ENCODE measurements at places on chromosomes 5 and 9.

GRCh38 chr5:142977363-142978051, 207.3 kb downstream of the ARHGAP26 start:
- no peak for DNase-seq

DNA sequence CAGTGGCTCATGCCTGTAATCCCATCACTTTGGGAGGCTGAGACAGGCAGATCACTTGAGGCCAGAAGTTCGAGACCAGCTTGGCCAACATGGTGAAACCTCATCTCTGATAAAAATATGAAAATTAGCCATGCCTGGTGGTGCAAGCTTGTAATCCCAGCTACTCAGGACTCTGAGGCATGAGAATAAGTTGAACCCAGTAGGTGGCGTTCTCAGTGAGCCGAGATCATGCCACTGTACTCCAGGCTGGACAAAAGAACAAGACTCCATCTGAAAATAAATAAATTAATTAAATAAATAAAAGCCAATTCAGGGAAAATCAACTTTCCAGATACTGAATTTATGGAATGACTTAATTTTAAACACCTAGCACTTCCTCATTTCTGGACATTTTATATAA, 1722.1 kb downstream of the MAT2B start:
- no peak for DNase-seq

DNA sequence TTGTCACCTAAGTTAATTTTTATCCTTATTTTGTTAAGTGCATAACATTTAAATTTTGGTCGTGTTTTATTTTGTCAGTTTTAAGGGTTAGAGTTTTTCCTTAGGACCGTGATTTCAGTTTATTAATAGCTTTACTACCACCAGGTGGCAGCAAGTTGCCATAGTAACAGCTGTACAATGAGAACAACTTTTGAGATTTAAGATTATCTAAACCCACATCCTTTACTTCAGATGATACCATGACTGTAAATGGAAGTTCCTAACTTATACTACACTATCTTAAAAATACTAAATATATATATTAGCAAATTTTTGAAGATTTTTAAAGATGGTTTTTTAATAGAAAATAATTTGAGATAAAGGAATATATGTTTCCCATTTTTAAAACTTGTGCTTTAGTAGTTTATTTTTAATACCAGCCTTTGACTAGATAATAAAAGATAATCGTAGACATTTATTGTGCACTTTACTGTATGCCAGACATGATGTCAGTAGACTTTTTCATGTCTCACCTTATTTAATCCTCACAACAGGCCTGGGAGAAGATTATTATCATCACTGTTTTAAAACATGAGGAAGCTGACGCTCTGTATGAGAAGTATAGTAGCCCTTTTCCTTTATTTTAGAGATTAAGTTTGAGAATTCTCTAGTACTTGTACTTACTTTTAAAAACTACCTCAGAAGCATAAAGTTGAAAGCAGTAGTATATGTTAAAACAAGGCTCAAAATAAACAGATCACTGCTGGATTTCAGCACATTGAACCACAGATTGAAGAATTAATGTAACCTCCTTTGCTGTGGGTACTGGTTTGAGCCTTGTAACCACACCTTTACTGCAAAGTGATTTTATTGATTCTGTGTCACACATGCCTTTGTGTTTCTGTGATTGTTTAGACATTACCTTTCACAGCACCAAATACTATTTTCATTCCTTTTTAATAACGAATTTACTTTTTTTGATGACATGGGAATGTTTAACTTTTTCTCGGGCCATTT, 27.5 kb downstream of the SREK1 start:
- peak; percentile 22 for DNase-seq

- no peak for DNase-seq
Observed at GRCh38 chr5:43410414-43410813, 1.8 kb downstream of the CCL28 start.

- DNase-seq: no peak
Observed at GRCh38 chr9:7370988-7371387, 428.6 kb downstream of the DMAC1 start.

DNA sequence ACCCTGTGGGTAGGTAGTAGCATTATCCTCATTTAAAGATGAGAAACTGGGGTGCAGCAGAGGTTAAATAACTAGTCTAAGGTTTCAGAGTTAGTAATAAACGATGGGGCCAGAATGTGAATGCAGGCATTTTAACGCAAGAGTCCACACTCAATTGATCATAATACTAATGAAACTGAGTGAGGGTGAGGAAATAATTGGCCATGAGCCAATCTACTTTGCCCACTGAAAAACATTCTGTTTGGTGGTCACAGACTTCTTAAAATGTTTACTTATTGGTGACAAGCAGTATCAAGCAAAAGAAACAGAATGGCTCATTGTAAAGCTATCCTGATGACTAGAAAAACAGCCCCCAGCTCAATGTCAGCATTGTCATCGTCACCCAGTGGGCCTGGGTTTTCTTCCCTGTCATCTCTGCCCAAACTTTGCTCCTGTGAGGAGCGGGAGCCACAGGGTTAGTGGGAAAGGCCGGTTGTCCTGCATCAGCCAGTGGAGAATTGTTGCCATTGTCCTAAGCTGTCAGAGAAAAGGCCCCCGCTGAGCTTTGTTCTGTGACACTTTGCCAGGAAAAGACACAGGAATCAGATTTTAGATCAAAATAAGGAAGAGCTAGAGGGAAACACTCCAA, 77.3 kb upstream of the MAN2A1 start:
- no peak for DNase-seq

DNA sequence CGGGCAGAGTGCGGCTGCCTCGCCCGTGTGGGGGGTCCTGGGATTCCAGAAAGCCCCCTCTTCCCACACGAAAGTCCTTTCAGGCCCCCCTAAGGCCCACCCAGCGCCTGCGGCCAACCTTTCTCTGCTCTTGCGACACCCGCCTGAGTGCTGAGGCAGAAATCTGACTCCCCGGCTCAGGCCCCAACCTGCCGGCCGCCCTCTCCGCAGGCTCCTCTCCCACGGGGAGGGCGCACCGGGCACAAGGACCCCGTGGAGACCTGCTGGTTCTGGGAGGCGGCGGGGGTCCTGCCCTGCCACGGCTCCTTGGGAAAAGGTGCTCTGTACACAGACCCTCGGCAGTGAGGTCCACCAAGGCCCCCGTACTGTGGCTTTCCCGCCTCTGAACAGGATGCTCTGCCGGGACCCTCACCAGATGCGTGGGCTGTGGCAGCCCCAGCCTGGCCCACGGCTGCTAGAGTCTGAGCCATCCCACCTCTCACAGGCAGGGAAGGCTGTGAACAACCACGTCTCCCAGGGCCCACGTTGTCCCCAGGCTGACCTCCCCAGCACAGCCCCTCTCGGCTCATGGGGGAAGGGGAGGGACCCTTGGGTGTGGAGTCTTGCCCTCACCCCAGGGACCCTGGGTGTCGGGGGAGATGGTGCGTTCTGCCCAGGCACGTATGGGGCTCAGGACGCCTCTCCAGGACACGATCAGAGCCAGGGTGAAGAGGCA, 41.5 kb upstream of the EGFL7 start:
- DNase-seq: no peak

DNA sequence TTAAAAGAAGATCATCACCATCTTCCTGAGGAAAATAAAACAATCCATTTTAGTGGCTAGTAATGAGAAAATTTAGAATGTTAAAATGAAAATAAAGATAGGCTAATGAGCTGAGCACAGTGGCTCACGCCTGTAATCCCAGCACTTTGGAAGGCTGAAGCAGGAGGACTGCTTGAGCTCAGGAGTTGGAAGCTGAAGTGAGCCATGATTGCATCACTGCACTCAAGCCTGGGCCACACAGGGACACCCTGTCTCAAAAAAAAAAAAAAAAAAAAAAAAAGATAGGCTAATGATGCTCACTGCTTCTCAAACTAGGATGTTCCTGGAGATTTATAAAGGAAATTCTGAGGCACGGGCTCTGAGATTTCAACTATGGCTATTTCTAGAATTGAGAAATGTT, 50.3 kb downstream of the CPLANE1 start:
- no peak for DNase-seq

- DNase-seq: no peak
Observed at GRCh38 chr9:105672711-105673234, 10.5 kb downstream of the TAL2 start.

DNA sequence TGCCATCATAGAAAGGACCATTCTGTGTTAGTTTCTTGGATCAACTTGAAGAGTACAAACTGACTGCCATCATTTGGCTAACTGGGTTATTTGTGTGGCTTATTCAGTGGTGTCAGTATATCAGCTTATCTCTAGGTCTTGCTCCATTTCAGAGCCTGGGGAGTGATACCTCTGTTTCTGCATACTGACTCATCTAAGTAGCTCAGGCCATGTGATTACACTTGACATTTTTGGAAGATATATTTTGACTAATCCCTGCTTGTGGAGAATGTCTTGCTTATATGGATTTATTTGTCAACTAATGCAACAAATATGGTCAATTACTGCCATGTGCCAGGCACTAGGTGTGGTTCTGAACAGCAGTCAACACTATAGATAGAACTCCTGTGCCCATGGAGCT, 311.7 kb downstream of the YTHDC2 start:
- DNase-seq: no peak

- no peak for DNase-seq
Observed at GRCh38 chr9:87578625-87579024, 81.0 kb downstream of the DAPK1 start.

DNA sequence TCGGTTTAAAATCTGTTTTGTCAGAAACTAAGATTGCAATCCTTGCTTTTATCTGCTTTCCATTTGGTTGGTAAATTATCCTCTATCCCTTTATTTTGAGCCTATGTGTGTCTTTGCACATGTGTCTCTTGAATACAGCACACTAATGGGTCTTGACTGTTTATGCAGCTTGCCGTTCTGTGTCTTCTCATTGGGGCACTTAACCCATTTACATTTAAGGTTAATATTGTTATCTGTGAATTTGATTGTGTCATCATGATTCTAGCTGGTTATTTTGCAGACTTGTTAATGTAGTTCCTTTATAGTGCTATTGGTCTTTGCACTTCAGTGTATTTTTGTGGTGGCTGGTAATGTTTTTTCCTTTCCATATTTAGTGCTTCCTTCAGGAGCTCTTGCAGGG, 36.3 kb upstream of the SMIM15 start:
- DNase-seq: no peak

GRCh38 chr9:2709645-2710101, 7.6 kb upstream of the KCNV2 start:
- no peak for DNase-seq

DNA sequence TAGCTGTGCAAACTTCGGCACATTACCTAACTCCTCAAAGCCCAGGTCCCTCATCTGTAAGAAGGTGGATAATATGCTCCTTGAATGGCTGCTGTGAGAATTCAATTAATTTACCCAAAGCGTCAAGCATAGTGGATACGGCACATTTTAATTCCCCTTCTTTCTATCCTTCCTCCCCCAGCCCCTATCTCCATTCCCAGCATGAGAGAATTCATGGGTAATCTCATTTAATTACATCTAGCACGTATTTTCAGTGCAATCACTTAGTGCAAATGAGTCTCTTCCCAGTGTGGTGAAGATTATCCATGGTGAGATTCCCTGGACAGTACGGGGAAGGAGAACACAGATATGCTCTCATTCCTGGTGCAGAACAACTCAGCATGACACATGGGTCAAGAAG, 145.6 kb downstream of the TRPM3 start:
- DNase-seq: no peak

DNA sequence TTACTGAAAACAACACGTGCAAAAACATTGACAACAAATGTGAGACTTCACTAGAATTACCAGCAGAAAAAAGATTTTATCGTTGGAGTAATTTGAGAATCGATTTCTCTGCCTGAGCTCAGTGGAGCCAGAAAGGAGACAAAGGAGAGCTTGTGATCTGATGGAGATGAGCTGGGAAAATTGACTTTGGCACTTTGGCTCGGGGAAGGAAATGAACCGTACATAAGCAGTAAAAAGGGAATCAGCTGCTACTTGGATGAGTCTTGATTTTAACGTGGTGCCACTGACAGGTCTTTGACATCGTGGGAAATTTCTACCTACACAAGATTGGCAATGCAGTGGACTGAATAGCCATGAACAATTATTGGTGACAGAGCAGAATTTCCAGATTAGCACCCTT, 244.7 kb upstream of the RPS23 start:
- DNase-seq: no peak

GRCh38 chr5:109089191-109089590, 320.6 kb downstream of the PJA2 start:
- DNase-seq: no peak

DNA sequence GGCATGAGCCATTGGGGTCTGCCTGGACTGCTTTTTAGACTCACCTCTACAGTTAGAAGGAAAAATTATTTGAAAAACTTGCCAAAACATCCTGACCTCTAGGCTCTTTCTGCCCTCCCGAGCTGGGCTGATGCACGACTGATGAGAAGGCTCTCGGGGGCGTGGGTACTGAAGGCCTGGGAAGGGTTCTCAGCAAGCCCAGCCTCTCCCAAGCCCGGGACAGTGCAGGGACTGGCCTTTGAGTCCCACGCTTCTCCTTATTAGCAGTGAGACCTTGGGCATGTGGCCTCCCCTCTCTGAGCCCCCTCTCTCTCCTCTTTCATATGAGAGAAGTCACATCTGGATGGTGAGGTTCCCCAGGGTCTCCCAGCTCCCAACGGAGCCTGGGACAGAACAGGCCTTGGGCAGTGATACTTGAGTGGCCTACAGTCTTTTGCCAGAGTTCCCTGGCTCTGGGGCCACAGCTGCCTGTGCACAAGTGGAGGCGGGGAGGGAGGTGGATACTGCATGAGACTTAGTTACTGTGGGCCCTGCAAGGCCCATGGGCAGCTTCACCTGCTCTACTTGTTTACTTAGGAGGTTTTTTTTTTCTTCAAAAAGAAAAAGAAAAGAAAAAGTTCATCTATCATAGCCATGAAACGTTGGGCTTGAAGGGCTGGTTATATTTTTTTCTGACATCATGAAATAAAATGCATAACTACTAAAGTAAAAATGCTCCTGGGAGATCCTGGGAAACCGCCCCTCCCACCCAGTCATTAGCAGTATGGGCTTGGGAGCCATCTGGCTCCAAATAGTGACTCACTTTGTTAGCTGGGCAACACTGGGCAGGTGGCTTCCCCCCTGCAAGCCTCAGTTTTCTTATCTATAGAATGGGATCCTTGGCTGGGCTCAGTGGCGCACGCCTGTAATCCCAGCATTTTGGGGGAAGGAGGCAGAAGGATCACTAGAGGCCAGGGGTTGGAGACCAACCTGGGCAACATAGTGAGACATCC, 139.4 kb downstream of the GAPVD1 start:
- DNase-seq: no peak

- no peak for DNase-seq
Observed at GRCh38 chr5:163384669-163385068, 52.7 kb upstream of the CCNG1 start.

GRCh38 chr5:111004291-111004690, 67.2 kb upstream of the TSLP start:
- no peak for DNase-seq

GRCh38 chr5:137573376-137573775, 74.2 kb upstream of the SPOCK1 start:
- no peak for DNase-seq

- peak; percentile 58 for DNase-seq
Observed at GRCh38 chr9:122228568-122229484, at the start of gene LHX6. TSS of gene LHX6 (minus strand) at chr9:122228957. CDS start at chr9:122228740, 217 bp downstream.

All from GM20000 (cell line).